ENCODE measurements at places on chromosomes 6 and 20.

GRCh38 chr6:152453421-152453820, 183.7 kb downstream of the SYNE1 start:
- DNase-seq = no peak

- DNase-seq = peak; percentile 57
These were observed 1.4 kb downstream of the AKIRIN2 start for GRCh38 chr6:87700397-87701343.

DNA sequence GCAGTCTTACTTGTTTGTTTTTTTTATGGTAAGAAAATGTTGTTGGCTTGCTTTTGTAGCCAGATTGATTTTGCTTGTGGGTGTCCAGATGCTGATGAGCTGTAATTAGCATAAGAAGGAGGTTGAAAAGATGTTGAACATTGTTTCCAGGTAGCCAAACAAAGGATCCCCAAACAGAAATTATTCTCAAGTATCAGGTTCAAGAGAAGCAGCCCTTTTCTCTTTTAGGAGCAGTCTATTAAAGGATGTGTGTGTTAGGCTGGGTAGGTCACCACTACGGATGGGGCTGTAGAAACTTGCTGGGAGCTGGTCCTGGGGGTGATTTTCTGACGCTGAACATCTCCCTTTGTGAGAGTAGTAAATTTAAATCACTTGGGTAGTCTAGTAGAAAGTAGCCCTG, 86.9 kb upstream of the VSTM2L start:
- no peak for DNase-seq

DNA sequence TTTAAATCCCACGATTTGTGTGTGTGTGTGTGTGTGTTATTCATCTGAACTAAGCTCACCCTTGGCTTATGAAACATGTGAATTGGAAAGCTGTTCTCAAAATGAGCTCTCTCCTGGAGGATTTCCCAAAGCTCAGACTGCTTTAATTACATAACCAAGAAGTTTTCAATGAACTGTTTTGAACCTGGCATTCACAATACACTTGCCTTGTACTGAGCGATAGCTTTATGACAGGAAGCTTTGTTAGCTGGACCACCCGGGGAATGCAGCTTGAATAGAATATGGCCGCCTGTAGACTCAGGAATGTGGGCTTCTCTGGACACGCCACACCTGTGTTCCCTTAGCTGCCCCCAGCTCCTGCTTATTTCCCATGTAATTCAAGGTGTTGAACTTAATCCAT, 71.4 kb upstream of the PREP start:
- DNase-seq = no peak

GRCh38 chr6:157020881-157021343, 243.7 kb downstream of the ARID1B start:
- DNase-seq = peak; percentile 55
